ENCODE measurements at places on chromosomes 4 and X.

GRCh38 chrX:39174241-39174771 lies 373.0 kb downstream of the MID1IP1 start:
- no peak for DNase-seq

DNA sequence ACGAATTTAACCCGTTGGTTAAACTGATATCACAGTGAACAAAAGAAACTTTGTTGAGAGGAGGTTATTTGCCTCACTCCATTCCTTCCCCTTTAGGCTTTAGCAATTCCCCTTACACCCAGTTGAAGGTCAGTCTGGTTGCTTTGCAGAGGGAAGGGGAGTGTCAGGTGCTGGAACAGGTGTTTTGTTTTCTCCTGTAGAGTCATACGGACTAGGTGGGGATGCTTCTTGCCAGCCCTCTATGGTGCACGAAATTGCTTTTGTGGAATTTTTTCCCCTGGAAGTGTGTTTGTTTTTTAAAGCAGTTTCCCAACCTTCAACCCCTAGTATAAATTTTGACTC lies 33.1 kb downstream of the DLG3 start:
- DNase-seq, result no peak

DNA sequence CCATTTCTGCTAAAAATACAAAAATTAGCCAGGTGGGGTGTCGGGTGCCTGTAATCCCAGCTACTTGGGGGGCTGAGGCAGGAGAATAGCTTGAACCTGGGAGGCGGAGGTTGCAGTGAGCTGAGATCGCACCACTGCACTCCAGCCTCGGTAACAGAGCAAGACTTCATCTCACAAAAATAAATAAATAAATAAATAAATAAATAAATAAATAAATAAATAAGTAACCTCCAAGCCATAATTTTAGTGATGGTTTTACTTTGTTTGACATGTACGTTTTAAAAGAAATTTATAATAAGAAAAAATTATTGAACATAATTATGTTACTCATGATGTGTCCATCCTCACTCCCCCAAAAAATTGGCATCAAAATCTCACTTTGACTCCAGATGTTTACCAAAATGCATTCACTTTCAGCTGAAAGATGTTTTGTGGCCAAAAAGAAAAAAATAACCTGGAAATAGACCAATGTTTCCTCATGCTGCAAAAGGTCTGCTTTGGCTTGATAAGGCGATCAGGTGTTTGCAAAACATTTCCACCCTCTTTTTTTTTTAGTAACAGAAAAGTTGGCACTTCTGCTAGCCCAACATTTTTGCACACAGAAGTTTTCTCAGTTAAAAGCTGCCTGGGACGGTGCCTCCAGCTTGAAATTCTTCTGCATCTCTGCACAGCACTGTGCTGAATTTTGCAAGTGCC lies 42.2 kb upstream of the DHRSX start:
- DNase-seq, result no peak

DNA sequence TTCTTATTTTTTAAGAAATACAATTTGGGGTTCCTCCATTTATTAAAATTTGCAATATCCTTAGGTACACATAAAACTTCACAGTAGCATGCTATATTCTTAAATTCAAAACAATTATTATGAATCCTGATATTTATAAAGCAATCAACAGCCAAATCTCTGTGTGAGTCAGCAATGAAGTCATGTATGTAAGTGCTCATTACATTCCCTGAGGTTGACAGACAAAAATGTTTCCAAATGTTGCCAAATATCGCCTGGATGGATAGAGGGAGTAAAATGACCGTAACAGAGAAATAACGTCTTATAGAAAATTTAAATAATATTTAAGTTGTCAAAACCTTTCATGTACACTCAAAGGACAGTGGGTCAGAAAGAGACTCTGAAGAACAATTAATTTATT lies 220.0 kb downstream of the PCDH18 start:
- DNase-seq, result no peak

All from activated CD4-positive, alpha-beta T cell treated with anti-CD3 and anti-CD28 coated beads, Interleukin-10, Interleukin-2, amounts not matched to agents 100 ng/mL and 50 ng/mL, durations not matched to agents 16 hours and 8 hours (primary cell).